ENCODE measurements at places on chromosomes 5 and 9.

GRCh38 chr5:95939465-95939864 lies 22.2 kb downstream of the ELL2 start:
- no peak for DNase-seq

DNA sequence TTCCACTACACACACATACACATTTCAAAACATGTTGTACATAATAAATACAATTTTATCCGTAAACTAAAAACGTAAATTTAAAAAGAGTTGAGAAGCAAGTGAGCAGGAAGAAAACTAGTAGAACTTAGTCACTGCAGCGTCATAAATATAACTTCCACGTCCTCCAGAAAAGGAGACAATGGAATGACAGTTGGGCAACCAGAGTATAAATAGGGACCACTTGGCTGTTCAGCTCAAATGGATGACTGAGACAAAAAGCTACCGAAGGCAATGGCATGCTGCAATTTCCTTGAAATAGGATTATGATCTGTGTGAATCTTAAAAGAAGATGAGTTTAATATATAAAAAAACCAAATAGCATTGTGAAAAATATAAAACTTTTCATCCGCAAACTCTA lies 438.5 kb upstream of the RGMB start:
- DNase-seq: no peak

GRCh38 chr5:40410231-40410861 lies 269.4 kb upstream of the PTGER4 start:
- peak; percentile 63 for DNase-seq

DNA sequence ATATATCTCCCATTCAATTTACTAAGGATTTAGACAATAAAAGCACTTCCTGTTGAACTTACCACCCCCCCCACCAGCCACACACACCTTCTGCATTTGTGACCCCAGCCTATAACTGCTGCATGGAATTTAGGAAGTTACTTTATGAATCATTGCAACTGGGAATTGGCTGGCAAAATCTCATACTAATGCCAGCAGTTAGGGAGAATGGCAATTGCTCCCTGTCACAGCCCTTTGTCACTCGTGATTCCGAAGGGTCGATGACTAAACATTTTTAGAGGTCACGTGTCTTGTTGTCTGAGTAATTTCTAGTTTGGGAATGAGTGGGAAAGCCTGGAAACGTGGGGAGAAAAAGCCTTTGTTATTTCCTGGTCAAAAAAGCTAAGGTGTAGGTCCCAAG lies 46.6 kb upstream of the PCA3 start:
- DNase-seq: peak; percentile 48

- DNase-seq: no peak
These were observed 6.8 kb downstream of the RALGDS start for GRCh38 chr9:133113949-133114885.

All from retinal pigment epithelial cell (primary cell).